ENCODE measurements at places on chromosomes 6 and 20.

DNA sequence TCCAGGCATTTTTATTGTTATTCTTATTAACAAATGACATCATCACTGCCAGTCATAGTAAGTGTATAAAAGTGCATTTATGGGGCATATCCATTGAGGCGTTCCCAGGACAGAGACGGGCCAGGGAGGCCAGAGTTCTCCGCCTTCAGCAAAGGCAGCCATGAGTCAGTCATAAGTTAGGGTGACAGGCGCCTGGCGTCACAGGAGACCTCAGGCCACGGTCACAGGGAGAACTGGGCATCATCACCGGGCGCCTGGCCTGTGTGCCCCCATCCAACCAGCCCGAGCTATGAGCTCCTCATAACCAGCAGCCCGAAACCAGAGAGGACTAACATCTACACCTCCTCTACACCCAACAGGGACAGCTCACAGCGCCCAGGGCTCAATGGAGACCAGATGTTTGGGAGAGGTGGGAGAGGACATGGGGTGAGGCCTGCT is 259.2 kb downstream of the DLL1 start:
- DNase-seq, result peak; percentile 43

- no peak for DNase-seq
Observed at GRCh38 chr6:44494011-44494501, 106.5 kb downstream of the CDC5L start.

- DNase-seq, result no peak
Observed at GRCh38 chr6:22079783-22080182, 217.1 kb downstream of the PRL start.

- DNase-seq, result peak; percentile 48
Observed at GRCh38 chr20:25276533-25277050, 28.7 kb downstream of the PYGB start.

DNA sequence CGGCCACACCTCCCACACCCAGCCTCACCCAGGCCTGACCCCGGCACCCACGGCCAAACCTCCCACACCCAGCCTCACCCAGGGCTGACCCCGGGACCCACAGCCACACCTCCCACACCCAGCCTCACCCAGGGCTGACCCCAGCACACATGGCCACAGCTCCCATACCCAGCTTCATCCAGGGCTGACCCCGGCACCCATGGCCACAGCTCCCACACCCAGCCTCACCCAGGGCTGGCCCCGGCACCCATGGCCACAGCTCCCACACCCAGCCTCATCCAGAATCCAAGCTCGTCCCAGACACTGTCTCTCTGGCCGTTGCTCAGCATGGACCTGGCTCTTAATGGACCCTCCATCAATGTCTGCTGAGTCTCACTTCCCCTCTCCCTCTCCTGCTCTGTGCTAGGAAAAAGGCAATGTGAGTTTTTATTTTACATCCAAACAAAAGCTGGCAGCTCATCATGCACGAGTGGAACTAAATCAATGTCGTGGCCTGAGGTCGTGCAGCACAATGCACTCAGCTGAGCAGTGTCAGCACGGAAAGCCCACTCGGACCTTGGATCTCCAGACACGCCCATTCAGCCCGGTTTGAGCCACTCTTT is 36.1 kb downstream of the NINL start:
- no peak for DNase-seq

GRCh38 chr20:63196768-63197470 is 19.0 kb downstream of the YTHDF1 start:
- DNase-seq, result no peak

DNA sequence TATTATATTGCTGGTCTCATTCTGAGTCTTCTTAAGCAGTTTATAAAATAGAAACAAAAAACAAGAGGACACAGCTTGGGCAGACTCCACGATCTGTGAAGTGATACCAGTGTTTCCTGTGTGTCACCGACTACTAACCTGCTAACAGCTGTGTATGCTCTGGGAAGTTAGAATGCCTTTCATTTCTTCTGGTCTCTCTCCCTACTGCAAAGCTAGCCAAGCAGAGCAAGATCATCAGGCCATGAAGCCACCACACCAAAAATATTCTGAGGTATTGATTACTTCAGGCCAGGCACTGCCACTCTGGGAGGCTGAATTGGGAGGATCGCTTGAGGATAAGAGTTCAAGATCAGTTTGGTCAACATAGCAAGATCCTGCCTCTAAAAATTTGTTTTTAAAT is 46.9 kb upstream of the SMIM29 start:
- no peak for DNase-seq

DNA sequence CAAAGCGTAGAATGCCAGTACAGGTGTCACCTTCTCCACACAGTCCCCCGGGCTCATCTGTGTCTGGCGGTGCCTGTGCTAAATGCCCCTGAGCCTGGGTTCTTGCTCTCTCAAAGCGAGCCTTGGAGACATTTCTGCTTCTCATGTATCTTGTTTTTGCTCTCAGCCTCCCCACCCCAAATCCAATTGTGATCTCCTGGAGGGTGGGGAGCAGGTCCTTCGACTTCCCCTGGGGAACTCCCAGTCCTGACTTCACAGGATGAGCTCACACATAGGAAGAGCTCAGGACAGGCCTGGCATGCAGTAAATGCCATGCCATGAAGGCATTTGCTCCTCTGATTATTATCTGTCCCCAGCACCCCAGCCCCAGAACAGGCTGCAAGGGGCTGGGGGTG is 58.1 kb downstream of the NOL4L start:
- DNase-seq, result no peak

DNA sequence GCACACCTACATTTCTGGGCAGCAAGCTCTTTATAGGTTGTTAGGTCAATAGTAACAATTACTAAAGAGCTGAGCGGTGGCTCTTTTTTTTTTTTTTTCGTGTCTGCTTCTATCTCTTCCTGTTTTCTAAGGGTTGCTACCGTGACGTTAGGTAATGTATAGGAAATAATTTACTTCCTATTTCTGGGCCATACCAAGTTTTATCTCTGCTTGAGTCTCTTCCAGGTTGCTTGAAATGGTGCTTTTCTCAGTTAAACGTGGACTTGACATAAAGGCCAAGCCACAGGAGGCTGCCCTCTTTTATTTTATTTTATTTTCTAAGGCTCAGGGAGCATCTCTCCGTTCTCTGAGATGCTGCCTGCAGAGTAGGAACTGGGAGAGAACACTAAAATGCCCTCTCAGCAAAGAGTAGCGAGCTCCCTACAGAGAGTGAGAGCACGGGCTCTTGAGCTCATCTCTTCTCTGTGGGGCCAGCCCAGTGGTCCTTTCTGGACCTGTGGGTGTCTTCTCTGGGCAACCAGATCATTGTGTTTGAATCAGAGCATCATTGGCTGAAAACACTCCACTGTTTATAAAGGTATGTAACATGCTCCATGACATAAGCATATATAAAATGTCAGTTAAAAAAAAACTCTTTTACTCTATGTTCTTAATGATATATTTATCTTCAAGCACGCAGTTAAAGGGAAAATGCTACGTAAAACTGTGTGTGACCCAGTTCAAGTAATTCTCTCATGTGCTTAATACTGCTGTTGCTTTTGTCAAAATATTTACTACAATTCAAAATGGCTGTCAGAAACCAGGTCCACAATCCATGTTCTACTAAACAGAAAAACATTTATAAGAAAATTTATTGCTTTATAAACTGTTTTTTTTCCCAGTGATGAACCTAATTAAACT is at the start of gene ZNF831:
ZNF831 (plus strand) TSS at position 191 of the 900 bp plus-strand sequence. CDS start 27,199 bp downstream, outside the sequence.
- DNase-seq, result no peak

DNA sequence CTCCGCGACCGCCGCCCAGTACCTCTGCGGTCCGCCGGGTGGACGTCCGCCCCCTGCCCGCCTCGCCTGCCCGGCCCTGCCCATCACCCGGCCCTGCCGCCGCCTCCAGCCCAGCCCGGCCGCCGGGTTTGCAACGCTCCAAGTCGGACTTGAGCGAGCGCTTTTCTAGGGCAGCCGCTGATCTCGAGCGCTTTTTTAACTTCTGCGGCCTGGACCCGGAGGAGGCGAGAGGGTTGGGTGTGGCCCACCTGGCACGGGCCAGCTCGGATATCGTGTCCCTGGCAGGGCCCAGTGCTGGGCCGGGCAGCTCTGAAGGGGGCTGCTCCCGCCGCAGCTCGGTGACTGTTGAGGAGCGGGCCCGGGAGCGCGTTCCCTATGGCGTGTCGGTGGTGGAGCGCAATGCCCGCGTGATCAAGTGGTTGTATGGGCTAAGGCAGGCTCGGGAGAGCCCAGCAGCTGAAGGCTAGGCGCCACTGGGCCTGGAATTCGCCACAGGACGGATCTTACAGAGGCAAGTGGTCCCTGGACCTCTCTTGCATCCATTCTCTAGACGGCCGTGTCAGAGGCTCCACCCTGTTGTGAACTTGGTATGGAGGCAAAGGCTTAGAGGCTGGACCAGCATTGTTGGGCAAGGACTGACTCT is 11.8 kb downstream of the FAM110A start:
- DNase-seq, result no peak

DNA sequence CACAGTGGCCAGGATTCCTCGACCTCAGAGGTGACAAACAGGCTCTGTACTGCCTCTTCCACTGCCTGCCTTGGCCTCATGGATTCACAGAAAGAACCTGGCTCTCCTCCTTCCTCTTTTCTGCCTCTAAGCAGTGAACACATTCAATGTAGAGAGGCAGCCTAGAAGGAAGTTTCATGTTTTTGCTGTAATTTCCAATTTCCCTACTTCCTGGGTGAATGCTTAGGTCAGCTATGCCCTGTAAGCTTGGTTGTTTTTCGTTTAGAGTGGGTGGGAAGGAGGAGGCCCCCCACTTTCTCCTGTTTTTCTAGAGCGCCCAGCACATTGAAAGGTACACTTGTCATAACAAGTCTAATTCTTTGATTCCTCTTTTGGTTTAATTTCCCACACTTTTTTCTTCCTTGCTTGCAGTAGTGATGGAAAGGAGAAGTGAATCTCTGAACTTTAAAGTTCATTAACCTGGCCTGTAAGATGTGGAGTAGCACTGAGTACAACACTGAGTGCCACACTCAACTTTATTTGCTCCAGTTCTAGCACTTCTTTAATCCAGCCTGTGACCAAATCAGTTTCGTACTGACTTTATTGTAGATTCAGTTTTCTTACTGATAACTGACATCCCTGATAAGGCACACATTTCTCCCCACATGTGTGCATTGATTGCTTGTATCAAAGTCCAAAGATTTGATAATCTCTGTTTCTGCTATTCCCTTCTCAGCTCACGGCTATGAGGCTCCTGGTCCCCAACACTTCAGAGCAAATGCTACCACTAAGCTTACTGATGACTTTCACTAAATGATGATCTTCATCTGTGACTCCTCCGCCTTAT is 100.0 kb upstream of the MAN1A1 start:
- no peak for DNase-seq

- DNase-seq, result no peak
Observed at GRCh38 chr6:92849636-92850035, 569.7 kb downstream of the EPHA7 start.

GRCh38 chr6:123448306-123448884 is 188.4 kb downstream of the TRDN start:
- DNase-seq, result no peak

DNA sequence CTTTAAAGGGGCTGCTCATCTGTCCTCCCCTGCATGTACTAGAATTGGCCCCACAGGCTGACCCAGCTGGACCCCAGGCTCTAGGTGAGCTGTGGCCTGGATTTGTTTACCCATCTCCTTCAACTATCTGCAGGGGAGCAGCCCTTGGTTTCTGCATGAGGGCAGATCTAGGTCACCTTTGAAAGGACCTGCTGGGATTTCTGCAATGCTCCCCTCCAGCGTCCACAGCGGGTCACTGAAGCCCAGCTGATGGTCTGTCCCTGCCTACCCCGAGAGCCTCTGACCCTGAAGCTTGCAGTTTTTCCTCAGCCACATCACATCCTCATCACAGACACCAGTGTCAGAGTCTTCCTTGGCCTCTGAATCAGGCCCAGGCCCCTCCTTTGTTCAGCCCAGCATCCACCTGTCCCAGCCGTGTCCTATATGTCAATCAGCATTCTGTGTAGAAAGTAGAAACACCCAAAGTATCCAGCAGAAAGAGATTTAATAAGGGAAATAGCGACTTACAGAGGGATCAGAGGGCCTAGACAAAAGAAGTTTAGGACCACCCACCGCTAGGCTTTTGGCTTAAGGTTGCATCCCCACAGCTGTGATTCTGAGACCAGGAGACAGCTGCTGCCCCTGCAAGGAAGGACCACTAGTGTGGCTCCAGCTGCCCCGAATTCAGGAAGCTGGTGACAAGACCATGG is 243.1 kb downstream of the LRFN2 start:
- peak; percentile 21 for DNase-seq

DNA sequence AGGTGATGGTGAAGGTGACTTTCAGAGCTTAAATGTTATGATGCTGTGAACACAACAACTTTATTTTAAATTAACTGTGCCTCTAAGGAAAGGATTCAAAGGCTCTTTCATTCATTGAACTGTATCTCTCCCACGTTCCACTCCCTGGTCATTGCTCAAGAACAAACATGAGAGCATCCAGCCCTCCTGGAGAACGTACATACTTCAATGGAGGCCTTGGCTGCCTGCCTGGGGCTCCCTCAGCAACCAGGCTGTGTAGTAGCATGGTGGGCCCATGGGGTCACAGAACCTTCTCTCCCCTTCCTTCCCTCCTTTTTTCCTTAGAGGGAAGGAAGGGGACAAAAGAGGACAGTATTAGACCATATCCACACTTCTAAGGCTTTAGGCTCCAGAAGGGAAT is 234.3 kb downstream of the CDC5L start:
- no peak for DNase-seq

- DNase-seq, result no peak
Observed at GRCh38 chr6:1153696-1154245, 158.1 kb upstream of the FOXQ1 start.

GRCh38 chr20:42530855-42531448 is 658.8 kb downstream of the PTPRT start:
- no peak for DNase-seq

GRCh38 chr6:11231564-11232192 is 790 bp downstream of the NEDD9 start:
- DNase-seq, result no peak

GRCh38 chr20:38178065-38178491 is 13.0 kb upstream of the TGM2 start:
- no peak for DNase-seq

DNA sequence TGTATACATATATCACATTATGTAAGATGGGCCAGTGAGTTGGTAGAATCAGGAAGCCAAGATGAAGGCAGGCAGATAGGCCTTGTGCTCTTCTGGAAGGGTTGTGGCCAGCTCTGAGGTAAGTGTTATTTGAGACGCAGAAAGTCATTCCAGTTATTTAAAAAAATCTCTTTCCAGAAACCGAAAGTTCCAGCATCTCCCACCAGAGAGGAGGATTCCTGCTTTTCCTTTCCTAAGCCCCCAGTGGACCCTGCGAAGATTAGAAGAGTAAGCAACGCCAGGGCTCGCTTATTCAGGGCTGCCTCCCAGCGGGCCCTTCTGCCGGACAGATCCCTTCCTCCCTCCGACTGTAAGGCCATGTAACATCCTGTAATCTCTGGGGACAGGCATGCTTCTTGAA is 20.4 kb downstream of the ARMC2 start:
- DNase-seq, result no peak
